ENCODE measurements at places on chromosomes 11 and 22.

DNA sequence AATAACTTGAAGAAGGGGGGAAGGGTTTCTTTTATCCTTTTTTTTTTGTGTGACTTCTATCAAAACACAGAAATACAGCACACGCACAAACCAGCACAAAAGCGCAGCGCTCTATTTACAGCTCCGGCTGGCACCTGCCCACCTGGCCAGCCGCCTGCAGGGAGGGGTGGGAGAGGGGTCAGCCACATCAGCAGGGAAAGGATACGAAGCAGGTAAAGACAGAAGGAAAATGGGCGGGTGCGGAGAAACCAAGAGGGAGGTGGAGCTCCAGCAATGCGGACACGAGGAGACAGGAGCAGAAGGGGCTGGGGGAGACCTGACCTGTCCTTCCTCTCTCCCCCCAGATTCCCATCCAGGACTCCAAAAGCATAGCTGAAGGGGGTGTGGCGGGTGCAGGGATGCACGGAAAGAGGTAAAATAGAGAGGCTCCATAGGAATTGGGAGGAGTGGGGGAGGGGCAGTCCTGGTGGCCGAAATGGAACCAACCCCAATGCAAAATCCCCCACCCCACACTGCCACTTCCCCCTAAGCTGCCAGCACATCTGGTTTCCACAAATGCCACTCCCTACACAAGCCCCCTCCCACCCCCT lies 14.1 kb downstream of the CXCR5 start:
- DNase-seq, result no peak

GRCh38 chr22:41092847-41093411 lies 537 bp downstream of the EP300 start:
- DNase-seq, result no peak

DNA sequence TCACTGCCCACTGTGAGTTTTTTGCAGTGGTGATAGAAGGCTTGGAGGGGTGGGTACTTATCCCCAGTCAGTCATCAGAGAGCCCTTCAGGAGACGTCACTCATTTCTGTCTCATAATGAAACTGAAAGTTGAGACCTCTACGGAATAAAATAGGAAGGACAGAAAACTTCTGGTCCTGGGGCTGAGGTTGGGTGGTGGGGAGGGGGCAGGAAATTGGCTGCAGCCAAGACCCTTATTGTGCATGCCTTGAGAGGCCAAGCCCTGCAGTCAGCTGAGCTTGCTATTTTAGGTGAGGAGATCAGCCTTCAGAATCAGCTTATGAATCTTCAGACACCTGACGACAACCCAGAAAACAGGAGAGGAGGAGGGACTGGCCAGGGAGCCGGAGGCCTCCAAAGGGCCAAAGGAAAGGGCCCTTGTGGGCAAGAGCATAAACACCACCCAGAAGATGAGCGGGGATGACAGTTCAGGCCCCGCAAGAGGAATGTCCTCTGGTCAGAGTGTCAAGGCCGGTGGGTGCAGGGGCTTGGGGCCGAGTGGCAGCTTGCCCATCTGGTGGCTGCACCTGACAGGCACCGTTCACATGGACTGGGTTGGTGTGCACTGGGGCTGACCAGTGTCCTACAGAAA lies 17.9 kb upstream of the ADA2 start:
- no peak for DNase-seq

GRCh38 chr11:32643526-32643925 lies 59.9 kb downstream of the EIF3M start:
- DNase-seq, result no peak

DNA sequence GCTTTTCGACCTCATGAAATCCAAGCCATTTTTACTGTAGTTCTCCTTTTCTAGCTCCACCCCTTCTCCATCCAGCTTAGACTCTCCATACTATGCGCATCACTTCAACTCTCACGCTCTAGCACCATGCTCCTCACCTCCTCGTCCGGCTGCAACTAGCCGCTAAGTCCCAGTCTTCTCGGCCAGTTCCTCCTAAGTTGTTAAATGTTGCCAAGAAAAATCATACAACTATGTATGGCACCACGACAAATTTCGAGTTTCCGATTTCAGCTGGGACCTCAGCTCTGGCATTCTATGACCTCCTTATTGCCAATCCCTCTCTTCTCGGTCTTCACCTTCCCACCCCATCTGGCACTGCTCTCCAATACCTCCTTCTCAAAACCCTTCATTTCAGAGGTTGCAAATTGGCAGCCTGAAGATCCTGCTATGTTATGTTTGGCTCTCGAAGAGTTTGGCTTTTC lies 1.0 kb downstream of the ZNF70 start:
- DNase-seq, result no peak

DNA sequence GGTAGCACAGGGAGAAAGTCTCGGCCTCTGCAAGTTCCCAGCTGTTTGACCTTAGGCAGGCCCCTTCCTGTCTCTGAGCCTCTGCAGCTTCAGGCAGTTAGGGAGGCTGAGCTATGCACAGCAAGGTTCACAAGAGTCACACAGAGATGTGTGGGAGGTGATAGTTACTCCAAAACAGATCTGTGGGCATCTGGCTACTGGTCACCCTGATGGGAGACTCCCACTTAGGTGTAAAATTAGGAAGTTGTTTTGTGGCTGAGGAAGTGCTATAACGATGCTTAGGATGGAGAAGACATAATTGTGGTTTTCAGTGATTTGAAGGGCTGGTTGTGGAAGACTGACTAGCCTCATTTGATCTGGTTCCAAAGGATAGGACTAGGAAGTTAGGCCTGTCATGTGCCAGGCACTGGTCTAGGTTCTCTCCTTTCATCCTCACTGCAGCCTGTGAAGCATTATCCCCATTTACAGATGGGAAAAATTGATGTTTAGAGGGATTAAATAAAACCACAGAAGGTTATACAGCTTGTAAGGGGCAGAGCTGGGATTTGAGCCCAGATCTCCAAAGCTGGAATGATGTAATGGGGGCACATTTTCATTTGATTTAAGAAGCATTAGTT lies 13.5 kb downstream of the ACO2 start:
- DNase-seq, result no peak

- no peak for DNase-seq
Measured at GRCh38 chr11:68998390-68998911, 14.6 kb downstream of the MRGPRF start.

- DNase-seq, result no peak
Measured at GRCh38 chr11:66728038-66728692, 851 bp downstream of the SPTBN2 start.

DNA sequence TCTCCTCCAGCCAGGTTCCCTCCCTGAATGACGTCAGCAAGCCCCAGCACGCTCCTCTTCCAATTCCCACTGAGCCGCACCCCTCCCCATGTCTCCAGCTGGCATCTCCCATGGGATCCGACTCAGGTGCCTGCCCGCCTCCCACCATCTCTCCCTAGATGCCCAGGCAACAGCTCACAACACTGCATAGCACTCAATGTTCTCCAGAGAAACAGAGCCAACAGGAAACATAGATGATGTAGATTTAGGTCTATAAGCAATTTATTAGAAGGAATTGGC lies 532.3 kb downstream of the BRD1 start:
- no peak for DNase-seq

- DNase-seq, result no peak
Measured at GRCh38 chr11:46410021-46410420, 18.4 kb upstream of the CHRM4 start.

- DNase-seq, result no peak
Measured at GRCh38 chr11:44409558-44410236, 99.8 kb upstream of the ALX4 start.

DNA sequence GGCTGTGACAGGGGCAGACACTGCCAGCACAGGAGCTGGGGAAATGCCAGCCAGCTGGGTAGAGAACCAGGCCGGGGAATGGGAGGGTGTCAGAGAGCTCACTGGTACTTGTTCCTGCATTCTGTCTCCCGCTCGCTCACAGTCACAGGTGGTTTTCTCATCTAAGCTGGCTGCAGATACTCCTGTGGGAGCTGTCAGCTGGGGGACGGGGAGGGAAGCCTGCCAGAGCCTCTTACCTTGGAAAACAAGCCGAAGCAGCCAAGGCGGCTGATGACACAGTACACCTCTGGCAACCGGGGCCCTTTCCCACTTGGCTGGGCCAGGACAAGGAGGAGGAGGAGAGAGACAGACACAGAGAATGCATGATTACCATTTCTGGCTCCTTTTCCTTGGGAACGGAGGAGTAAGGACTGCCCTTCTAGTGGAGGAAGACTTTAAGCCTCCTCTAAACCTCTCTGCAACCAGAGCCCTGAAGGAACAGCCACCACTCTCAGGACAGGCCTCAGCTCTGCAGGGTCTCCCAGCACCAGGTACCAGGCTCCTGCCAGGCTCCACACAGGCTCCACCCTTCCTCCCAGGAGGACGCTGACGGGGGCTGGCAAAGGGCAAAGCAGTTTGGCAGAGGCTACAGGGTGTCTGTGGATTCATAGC lies 25.1 kb downstream of the RPL27A start:
- no peak for DNase-seq

DNA sequence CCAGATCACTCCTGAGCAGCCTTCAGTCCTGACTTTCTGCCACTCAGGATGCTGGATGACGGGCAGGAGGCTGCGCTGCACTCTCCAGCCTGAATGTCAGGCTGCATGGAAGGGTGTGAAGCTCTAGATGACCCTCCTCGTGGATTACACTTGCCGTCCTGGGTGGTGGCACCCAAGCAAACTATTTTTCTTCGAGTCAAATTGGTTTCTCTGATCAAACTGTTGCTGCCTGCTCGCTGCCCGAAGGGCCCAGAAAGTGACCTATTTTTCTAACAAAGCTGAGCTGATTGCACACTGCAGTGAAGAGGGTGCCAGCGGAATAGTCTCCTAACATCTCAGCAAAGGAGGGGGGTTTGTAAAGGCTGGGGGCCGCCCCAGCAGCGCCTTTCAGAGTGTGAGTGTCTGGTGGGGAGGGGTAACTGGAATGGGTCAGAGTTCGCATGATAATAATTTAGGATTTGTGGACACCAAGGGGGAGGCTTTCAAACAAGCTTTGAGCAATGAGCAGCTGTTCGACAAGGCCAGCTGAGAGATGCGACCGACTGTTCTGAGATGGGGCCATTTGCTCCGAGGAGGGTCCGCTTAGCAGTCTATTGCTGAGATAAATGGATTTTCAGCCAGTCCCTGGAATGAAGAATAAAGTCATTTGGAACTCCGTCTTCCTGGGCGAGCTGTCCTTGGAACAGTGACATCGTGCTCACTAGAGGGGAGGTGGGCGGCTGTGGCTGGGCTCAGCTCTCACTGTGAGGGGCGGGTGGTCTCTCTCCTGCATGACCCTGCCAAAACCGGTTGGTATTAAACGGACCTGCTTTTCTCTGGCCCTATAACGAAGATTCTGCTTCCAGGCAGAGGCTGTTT lies 537.6 kb downstream of the BRD1 start:
- no peak for DNase-seq

DNA sequence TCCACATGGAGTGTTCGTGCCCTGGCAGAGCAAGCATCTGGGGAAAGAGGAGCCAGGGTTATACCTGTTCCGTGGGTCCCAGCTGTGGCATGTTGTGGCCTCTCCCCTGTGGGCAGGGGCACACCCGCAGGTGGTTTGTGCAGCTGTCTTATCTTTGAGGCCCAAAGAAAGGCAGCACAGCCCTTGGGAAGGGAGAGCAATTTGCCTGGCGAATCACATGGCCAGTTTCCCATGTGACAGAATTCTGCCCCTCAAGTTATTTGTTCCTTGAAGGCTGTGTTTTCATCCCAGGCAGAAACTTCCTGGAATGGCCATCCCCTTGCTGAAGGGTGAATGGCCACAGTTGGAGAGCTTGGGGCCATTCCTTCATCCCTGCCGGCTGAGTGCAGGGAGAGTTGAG lies 16.4 kb upstream of the COX8A start:
- no peak for DNase-seq

- DNase-seq, result no peak
Measured at GRCh38 chr11:95338430-95338991, 107.5 kb upstream of the SESN3 start.

- no peak for DNase-seq
Measured at GRCh38 chr22:45418056-45418769, 4.7 kb downstream of the RIBC2 start.

GRCh38 chr11:115659061-115659963 lies 155.1 kb upstream of the CADM1 start:
- no peak for DNase-seq

DNA sequence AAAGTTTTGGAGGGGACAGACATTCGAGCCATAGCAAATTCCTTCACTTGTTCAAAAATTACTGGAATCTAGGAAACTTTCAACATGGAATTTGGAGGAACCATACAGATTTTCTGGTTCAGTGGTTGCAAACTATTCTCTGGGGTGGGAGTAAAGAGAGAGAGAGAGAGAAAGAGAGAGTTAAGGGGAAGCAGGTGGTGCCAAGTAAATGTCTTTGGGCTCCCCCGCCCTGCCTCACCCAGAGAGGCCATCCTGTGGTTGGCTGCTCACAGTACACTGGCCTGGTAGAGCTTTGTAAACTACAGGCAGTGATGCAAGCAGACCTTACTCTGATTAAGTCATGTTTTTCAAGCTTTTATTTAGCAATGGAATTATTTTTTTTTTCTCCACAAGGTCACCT lies 82.6 kb downstream of the ADAMTS15 start:
- DNase-seq, result no peak

- DNase-seq, result no peak
Measured at GRCh38 chr22:44561139-44561840, 63.3 kb upstream of the RTL6 start.

- DNase-seq, result no peak
Measured at GRCh38 chr11:123640029-123640428, 14.4 kb downstream of the SCN3B start.

DNA sequence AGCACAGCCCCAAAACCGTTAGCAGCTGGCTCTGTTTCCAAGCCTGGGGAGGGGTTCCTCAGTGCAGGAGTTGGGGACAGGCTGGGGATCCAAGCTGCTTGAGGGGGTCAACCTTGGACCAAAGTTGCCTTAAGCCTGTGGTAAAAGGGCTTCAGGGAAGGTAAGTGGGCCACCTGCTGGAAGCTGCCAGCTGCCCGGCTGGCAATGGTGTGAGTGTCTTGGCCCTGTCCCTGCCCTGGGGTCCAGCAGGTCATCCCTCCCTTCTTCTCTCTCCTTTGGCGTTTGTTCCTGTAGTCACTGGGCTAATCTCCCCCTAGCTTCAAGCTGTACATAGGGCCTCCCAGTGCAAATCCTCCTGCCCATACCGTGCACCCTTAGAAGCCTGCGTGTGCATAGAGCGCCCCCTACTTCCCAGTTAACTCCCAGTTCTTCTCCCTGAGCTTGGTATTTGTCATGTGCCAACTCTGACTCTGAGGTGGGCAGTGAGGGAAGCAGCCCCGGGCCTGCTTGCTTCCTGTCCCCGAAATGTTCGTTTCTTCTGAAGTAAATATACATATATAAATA lies 4.4 kb downstream of the TMEM258 start:
- no peak for DNase-seq

GRCh38 chr11:127345819-127346459 lies 345.4 kb upstream of the KIRREL3 start:
- DNase-seq, result no peak
